ENCODE measurements at places on chromosomes 3 and 15.

- no peak for DNase-seq
These were observed 293.7 kb downstream of the ARPP21 start for GRCh38 chr3:35932995-35933394.

GRCh38 chr3:146537603-146538002, 6.8 kb downstream of the PLSCR1 start:
- no peak for DNase-seq

DNA sequence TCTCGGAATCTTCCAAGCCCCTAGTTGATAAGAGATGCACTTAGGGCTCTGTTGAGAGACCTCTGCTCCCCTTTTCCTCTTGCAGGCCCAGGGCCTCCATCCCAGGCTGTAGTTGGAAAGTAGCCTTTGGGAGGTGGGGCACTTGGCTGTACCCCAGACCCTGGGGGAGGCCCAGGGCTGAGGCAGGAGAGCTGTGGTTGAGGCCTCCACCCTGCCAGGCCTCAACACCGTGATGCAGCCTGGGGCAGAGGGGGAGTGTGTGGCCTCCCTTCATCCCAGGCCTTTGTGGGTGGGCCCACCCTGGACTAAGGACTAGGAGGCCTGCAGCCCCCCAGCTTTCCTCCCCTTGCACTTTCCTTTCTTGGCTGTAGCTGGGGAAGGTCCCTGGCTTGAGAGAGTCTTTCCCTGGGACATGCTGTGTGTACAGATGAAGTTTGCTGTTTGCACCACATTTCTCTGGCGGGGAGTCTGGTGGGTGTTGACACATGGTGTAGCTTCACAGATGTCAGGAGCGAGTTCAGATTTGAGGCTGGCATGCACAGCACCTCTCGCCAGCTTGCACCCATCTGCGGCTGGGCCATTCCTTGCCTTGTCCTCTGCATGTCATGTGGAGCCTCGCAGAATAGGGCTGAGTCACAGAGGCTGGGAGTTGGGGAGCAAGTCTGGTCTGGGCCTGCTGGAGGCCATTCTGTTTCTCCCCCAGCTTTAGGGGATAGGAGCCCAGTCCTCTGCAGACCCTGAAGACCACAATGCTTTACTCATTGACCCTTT, 13.7 kb downstream of the PLEKHO2 start:
- DNase-seq: no peak

DNA sequence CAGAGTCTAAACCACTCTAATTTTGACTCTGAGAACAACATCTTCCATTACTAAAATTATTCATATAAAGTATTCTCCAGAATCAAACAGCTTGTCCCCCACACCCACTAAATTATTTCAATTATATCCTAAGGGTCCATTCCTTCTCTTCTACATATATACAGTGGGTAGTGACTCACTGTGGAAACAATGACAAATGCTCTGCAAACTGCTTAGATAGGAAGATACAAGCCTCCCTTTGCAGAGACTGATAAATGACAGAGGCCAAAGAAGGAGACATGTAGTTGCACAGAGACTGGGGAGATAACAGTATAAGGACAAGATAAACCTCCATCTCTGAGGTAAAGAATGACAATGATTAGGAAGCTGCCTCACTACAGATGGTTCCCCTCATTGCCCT, 1087.4 kb downstream of the AGBL1 start:
- no peak for DNase-seq

- DNase-seq: peak; percentile 79
These were observed at the start of gene ANXA2 for GRCh38 chr15:60397772-60398445. TSS of gene ANXA2 (minus strand) at chr15:60397986. CDS start at chr15:60386075, 11,911 bp downstream.

- no peak for DNase-seq
These were observed 424.0 kb upstream of the C2CD4B start for GRCh38 chr15:62588938-62589670.

- DNase-seq: no peak
These were observed 29.5 kb downstream of the ABHD2 start for GRCh38 chr15:89117790-89118189.

GRCh38 chr15:80003171-80003570, 32.2 kb upstream of the BCL2A1 start:
- no peak for DNase-seq

GRCh38 chr3:22977650-22978289, 225.4 kb upstream of the UBE2E2 start:
- peak; percentile 4 for DNase-seq
